ENCODE measurements at places on chromosomes 13 and 19. TPM values are rescaled to one million over a fixed set of nuclear protein-coding genes. Genes with fewer than 3 reads are reported as not detected.

CATSPERD gene
- not detected for total RNA-seq

C3 gene
- 256 TPM for total RNA-seq

GJB2 gene
- total RNA-seq: 2.0 TPM

GRWD1 gene
- total RNA-seq: 32.9 TPM

ZNF285 gene
- total RNA-seq: 2.4 TPM

Measured in tibial nerve (tissue), 4 donors.